ENCODE measurements at places on chromosomes 16 and 17.
A peak's percentile ranks its signal among the peaks of the same experiment; 100 is the strongest.

DNA sequence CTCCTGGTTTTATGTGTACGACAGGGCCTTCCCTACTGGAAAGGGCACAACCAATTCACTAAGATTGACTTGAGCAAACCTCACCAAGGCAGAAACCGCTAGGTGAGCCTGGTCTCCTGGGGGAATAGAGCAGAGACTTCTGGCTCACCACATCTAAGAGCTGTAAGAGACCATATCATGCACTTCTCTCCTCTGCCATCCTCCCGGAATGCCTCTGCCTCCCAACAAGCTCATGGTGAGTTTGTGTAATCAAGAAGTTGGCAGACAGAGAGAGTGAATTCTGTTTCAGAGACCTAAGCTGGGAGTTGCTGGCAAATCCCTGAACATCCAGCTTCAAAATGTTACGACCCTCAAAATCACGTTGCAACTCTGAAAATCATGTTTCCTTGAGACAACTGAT is 154.8 kb downstream of the SLC39A11 start:
- no peak for DNase-seq

DNA sequence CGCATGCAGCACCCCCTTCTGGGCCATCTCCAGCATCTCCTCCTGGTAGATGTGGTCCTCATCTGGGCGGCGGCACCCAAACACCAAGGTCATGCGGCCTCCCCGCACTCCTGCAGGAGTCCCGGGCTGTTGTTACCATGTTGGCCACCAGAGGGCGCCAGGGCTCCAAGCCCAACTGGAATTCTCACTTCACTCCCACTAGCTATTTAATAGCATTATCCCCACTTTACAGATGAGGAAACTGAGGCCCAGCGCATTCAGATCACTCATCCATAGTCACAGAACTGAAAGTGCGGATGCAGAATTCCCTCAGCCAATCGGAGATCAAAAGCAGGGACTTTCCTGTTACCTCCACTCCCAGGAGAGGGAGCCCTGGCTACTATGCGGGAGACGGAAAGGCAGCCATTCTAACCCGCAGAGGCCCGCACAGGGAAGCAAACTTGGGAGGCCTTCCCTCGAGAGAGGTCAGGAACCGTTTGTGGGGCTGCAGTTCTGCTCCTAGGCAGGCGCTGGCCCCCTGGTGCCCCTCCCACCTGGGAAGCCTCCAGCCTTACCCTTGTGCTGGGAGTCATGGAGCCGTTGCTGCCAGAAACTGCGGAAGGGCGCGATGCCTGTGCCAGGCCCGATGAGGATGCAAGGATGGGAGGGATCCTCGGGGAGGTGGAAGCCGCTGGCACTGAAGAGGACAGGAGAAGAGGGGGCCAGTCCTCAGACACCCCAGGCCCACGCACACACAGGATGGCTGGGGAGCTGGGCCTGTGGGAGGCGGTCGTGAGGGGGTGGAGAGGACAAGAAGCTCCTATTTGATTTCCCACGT is 40.1 kb downstream of the NOS2 start:
- peak; percentile 81 for DNase-seq

- DNase-seq: no peak
Observed at GRCh38 chr16:17396762-17397498, 73.8 kb downstream of the XYLT1 start.

GRCh38 chr16:4625560-4626159 is 1.0 kb downstream of the MGRN1 start:
- DNase-seq: no peak

GRCh38 chr16:13829697-13830299 is 90.2 kb upstream of the ERCC4 start:
- no peak for DNase-seq

DNA sequence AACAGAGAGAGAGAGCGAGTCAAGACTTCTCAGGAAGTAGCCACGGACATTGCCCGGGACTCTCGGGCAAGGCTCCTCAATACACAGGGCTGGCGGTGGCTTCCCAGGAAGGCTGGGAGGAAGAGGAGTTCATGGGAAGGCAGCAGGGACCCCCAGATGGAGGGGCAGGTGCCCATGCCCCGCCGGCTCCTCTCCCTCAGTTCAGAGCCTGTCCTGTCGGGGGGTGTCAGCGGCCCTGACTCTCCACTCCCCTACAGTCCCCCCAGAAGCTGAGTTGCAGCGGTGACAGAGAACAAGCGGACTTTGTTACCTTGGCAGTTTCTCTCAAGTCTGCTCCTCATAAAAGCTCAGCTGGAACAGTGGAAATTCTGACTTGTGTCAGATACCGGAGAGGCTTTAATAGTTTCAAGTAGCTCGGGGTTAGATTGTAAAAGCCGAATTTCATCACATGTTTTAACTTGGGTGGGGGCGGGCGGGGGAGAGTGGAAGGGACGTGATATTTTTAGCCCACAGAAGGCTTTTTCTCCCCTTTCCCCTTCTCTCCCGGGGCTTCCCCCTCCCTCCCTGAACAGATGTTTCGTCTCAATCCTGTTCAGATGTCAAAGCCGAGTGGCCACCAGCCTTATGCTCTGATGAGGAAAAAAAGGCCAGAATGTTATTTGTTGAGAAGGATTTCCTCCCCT is 65.2 kb downstream of the NKD1 start:
- DNase-seq: no peak

Data from activated CD4-positive, alpha-beta T cell treated with anti-CD3 and anti-CD28 coated beads for 48 hours (primary cell).